ENCODE measurements at places on chromosomes 2 and 18.

DNA sequence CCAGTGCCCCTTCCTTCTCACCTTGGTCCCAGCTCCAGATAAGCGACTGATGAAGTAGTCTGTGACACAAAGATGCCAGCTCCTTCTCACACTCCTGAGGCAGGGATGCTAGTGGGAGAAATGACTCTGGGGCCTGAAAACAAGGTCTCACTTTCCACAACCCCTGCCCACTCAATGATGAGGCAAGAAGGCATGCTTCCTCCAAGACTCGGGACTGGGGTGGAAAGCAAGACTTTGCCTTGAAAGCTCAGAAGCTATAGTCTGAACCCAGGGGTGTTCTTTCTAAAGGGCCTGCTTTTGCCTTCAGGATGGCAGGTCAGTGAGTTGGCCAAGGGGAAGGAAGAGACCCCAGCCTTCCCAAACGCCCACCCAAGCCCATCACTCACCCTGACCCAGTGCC is 1.4 kb downstream of the CCDC142 start:
- DNase-seq, result no peak

DNA sequence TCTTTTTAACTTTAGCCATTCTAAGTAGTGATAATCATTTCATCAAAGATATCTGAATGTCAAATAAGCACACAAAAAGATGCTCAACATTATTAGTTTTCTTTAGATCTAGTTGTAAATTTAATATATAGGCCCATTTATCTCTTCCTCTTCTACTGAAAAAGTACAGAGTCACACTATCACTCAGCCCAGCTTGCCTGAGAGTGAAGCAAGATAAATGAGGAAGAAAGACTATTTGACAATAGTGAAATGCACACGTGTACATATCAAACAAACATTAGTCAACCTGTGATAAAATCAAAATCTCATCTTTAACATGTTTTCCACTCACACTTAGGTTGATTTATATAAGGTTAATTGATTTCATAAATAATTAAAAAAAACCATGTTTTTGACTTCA is 83.5 kb upstream of the CCDC195 start:
- DNase-seq, result no peak

- no peak for DNase-seq
Measured at GRCh38 chr2:42696987-42697386, 66.9 kb downstream of the OXER1 start.

GRCh38 chr2:156884216-156884615 is 373.3 kb upstream of the GALNT5 start:
- no peak for DNase-seq

GRCh38 chr2:39640681-39641080 is 25.0 kb upstream of the TMEM178A start:
- DNase-seq, result no peak

DNA sequence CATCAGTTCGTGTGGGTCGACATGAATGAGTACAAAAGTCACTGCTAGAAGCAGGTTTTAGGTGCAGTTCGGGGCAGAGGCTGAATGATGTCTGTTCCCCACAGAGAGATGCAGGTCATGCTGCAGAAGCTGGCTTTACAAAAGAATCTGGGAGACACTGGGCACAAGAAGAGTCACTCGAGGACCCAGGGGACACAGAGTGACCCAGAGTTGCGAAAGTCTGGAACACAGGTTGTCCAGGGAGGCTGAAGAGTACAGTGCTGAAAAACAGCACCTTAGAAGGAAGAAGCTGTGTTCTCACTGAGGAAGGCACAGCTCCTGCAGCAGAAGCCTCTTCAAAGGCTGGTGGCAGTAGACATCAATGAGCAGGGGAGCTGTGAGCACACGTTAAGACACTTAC is 14.8 kb downstream of the CACNB4 start:
- DNase-seq, result no peak

GRCh38 chr18:62812876-62813275 is 97.5 kb downstream of the PHLPP1 start:
- DNase-seq, result no peak

DNA sequence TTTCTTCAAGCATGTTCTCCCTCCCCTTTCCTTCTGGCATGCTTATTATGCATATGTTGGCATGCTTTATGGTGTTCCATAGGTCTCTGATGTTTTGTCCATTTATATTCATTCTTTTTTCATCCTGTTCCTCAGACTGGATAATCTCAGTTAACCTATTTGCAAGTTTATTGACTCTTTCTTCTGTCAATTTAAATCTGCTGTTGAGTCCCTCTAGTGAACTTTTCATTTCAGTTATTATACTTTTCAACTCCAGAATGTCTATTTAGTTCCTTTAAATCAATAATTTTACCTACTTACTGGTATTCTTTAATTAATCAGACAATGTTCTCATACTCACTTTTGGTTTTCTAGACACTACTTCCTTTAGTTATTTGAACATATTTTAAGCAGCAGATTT is 101.2 kb downstream of the GALNT14 start:
- no peak for DNase-seq

DNA sequence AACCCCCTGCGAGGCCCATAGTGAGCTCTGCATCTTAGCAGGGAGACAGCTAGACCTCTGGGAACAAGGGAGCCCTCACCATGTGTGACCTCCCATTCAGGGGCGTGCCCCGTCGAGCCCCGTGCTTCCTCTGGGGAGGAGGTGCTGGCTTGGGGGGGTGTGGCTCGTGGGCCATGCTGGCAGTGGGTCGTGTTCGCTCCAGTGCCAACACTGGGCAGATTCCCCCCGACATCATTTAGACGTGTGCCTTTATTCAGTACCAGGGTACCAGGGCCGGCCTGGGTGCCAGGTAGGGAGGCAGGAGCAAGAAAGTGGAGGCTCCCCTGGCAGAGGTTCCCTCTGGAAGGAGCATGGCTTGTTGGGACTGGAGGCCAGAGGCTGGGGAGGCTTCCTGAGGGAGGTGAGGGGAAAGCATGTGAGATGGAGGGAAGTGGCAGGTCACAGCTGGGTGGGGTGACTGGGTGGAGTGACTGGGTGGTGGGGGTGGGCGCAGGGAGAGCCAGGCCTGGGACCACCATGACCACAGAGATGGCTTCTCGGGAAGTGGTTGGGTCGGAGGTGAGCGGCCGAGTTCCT is 15.2 kb downstream of the GPC1 start:
- peak; percentile 5 for DNase-seq

Measured in heart right ventricle (tissue), 16 donors.